DMS79 (cell line): ENCODE measurements at places on chromosomes 5 and 9.

DNA sequence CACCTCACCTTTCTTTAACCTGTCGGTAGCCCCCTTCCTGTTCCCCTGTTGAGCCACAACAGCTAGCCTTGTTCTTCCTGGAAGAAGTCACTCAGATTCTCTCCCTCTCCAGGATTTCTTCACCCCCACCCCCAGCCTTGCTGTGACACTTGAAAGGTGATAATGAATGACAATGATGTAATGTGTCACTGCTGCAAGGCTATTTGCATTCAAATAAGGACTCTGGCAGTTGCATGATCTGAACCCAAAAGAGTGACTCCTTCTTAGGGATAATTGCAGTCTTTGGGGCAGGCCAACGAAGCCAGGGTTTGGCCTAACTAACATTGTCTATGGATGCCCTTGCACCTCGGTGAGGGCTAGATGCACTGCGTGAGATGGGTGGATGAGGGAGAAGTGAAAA is 154.4 kb upstream of the CLINT1 start:
- no peak for DNase-seq

GRCh38 chr5:179431221-179431824 is 86.1 kb upstream of the ADAMTS2 start:
- no peak for DNase-seq

GRCh38 chr9:22010866-22011625 is 1.9 kb upstream of the CDKN2B start:
- DNase-seq, result no peak

DNA sequence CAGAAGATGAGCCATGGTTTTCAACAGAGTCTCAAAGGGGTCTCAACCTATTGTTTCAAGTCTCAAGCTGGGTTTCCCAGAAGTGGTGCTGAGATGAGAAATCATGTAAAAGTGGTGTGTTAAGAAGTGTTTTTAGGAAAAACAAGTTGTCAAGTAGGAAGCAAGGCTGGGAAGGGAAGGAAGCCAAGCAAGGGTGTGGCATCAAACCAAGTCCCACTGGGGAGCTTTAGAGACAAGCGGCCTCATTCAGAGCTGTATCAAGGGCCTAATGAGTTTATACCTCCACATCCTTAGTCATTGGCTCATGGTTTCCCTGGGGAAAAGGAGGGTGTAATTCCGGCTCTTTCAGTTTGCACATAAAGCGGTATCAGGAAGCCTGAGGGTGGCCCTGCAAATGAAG is 26.4 kb upstream of the GABRB2 start:
- DNase-seq, result no peak

DNA sequence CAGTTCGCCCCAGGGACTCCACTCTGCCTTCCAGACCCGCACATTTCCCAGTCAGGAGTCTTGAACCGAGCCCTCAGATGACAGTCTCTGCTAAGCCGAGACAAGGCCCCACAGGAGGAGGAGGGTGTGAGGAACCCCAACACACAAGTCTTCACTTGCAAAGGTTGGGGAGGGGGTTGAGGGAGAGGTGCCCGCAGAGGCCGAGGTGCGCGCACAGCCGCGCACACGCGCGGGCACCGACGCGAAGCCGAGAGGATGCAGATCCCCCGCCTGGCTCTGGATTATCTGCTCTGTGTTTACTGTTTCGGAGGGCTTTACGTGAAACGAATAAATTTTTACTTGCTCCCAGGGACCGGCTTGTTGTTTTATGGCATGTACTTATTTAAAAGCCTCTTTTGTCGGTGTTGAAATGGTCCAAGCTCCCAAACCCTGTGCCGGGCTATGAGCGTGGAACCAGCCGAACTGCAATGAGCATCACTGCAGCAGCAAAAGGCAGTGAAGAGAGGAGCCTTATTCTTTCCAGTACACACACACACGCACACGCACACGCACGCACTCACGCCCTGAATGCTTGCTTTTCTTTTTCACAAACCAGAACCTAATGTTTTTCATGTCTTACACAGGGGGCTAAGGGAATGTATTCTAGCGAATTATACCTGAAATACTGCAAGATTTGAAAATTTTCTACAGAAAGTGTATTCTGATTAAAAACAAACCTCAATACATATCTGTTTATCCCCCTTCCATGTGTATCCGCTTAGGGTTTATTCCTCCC is 297.7 kb downstream of the PARP8 start:
- DNase-seq, result peak; percentile 65

- DNase-seq, result no peak
Observed at GRCh38 chr9:132637801-132638200, 32.0 kb downstream of the DDX31 start.

DNA sequence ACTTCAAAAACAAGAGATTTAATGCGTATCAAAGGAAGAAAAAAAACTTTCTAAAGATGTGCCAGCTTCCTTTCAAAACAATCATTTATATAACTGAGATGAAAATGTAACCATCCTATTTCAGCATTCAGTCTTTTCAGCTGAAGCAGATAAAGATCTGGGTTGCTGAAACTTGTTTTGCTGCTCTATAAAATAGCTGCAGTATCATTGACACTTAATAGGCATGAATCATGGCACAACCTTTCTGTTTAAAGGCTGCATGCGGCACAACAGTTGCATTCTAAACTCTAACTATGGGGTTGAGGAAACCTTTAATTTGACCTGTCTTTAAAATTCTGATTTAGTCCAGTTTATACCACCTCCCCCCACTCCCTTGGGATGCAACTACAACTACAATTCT is 196.7 kb downstream of the MPDZ start:
- DNase-seq, result no peak

GRCh38 chr5:531101-531748 is 7.0 kb upstream of the SLC9A3 start:
- peak; percentile 71 for DNase-seq

- DNase-seq, result no peak
Observed at GRCh38 chr9:124366476-124367220, 48.6 kb downstream of the PSMB7 start.

- no peak for DNase-seq
Observed at GRCh38 chr5:22612928-22613327, 240.2 kb downstream of the CDH12 start.

DNA sequence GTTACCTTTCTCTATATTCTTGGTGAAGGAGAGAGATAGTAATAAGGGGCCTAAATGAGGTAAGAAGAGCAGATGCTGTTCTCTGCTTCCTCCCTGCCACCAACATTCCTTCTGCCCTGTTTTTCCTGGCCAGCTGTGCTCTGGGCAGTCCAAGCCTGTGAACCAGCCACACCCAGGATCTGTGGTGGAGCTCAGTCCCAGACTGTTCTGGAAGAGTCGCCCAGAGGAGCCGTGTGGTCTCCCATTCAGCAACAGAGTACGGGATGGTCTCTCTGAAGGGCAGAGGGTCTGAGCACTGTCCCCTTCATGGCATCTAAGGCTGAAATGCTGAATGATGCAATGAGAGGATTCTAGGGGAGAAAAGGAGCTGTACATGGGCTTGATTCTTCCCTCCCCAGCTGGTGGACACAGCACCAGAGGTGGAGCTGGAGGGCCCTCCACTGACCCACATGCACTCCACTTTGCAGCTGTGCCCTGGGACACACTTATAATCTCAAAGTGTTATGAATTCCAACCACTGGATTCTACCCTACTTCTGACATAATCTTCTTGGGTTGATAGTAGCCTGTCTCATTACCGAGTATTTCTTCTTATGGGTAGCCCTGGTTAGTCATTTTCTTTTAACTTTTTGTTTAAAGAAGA is 70.8 kb upstream of the RPS23 start:
- DNase-seq, result no peak

DNA sequence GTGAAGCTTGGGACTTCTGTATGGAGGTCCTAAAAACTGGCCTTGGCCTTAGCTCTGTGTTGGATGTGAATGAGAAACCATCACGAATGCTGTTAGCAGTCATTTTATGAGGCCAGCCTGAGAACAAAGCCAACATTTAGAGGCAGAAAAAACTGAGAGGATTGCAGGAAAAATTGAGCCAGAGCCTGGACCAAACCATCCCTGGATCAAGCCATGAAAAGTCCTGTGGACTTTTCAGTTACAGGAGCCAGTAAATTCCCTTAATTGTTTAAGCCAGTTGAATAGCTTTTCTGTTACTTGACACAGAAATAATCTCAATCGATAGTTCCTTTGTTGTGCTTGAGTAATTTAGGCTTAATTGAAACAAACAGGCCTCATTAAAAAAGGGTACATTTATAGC is 42.6 kb upstream of the SPATA31D4 start:
- DNase-seq, result no peak

- DNase-seq, result no peak
Observed at GRCh38 chr5:79014631-79015030, 29.5 kb upstream of the ARSB start.

GRCh38 chr9:74940600-74940999 is 12.1 kb downstream of the C9orf40 start:
- DNase-seq, result no peak

DNA sequence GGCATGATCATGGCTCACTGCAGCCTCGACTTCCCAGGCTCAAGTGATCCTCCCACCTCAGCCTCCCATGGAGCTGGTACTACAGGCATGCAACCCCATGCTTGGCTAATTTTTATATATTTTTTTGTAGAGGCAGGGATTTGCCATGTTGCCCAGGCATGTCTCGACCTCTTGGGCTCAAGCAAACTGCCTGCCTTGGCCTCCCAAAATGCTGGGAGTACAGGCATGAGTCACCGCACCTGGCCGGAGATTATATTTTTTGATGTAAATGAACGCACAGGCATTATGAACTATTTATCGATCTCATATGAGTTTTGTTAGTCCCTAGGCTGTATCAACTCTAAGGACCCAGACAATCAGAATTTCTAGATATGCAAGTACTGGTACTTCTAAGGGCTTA is 25.5 kb upstream of the CEP120 start:
- no peak for DNase-seq

DNA sequence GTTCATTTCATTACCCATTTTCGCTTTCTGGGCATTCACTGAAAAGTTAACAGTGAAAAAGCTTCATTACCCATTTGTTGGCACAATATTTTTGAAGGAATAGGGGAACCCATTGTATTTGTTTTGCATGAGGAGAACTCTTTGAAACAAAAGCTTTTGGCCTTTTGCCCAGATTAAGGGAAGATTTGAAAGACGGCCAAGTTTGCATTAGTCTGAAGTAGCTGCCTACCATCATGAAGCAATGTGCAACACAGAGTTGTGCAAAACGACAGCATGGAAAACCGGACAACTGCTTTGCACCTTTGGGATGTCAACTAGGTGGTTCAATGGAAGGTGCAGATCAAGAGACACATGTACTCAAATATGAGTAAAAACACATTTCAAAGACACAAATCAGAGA is 84.9 kb downstream of the TRPM3 start:
- peak; percentile 18 for DNase-seq

DNA sequence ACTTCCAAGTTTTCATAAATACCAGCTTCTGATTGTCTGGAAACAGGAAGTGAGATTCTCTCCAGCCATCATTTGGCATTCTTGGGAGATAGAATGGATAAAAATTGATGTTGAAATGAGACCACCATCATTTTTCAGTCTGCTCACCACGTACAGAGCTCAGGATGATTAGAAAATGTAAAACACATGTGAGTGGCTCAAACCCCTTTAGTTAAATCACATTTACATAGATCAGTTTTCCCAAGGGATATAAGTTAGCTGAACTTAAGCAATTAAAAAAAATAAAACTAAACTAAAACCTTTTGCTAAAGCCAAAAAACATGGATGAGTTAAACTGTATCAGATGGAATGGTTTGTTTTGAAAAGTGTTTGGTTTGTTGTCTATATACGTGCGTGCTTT is 37.1 kb upstream of the GDNF start:
- DNase-seq, result no peak

- DNase-seq, result no peak
Observed at GRCh38 chr5:64229163-64229774, 63.6 kb downstream of the RNF180 start.

DNA sequence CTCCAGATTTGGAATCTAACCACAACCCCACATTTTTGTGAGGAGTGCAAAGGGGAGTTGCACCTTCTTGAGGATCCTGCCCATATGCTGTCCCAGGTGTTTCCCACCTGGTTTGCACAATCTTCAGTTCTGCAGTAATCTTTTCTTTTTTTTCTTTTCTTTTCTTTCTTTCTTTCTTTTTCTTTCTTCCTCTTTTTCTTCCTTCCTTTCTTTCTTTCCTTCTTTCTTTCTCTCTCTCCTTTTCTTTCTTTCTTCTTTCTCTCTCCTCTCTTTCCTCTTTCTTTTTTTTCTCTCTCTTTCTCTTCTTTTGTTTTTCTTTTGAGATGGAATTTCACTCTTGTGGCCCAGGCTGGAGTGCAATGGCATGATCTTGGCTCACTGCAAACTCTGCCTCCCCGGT is 90.0 kb upstream of the FANCC start:
- DNase-seq, result no peak

DNA sequence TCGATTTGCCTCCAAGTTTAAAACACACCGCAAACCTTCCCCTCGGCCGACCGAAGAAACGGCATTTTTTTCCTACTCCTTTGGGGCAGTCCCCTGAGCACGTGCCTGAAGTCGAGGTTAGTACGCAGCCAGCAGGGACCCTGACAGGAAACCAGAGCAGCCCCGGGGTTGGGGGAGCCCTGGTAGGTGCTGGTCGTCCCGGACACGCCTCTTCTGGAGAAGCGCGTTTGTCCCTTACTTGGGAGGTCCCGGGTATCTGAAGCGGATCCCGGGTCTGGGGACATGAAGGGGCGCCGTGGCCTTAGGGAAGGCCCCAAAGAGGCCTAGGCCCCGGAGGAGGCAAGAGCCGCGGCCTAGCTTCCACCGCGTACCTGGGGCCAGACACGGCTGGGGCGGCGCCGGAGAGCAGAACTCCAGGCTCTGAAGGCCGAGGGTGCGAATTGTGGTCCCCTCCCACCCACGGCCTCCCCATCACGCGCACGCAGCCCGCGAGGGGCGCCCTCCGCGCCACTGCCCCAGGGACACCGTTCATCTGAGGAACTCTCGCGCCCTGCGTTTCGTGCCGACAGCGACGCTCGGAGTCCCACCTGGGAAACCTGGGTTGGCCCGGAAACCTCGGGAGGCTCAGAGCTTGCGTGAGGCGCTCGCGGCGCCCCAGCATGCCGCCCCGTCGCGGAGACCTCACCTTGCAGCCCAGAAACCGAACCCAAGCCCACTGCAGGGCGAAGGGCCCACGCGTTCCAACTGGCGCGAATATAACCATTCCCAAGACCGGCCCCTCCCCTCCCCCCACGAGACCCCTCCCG is 10.4 kb downstream of the OTP start:
- DNase-seq, result no peak

GRCh38 chr9:131522257-131523085 is 8.6 kb downstream of the UCK1 start:
- DNase-seq, result no peak
